Sciatic nerve (tissue), 2 donors: ENCODE measurements at places on chromosomes 11 and 22. TPM values are rescaled to one million over a fixed set of nuclear protein-coding genes. Genes with fewer than 3 reads are reported as not detected.
A peak's percentile ranks its signal among the peaks of the same experiment; 100 is the strongest.

The CNIH2 gene
- total RNA-seq = 1.3 TPM

The OR8J1 gene
- not detected for total RNA-seq

The ESAM gene
- total RNA-seq = 61.0 TPM

The SPON1 gene
- total RNA-seq = 3.2 TPM

DNA sequence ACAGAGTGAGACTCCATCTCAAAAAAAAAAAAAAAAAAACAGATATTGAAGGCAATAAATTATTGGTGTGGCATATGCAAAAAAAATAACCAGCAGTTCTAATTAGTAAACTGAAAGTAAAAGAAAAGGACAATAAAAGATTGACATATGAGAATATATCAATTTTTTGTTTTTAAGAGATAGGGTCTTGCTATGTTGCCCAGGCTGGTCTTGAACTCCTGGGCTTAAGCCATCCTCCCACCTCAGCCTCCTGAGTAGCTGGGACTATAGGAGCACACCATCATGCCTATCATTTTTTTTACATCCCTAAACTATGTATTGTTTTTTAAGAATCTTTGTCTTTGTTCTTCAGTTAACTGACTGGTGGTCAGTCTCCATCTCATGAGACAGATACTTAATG, 31.5 kb downstream of the PACSIN2 start:
- no peak for DNase-seq

GRCh38 chr11:36333897-36334296, 37.8 kb downstream of the PRR5L start:
- DNase-seq = no peak

DNA sequence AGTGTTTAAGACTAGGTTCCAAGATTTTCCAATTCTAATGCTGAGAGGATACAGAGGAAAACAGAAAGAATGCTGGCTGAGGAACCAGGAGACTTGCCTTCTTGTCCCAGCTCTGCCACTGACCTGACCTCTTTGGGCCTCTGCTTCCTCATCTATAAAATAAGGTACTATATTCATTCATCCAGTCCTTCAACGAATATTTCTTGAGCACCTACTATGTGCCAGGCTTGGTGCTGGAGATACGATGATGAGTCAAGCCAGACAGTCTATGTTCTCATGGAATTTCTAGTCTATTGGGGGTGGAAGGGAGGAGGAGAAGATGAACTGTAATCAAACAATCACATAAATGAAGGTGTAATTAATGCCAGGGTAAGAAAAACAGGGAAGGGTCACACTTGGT, 27.8 kb upstream of the UPB1 start:
- no peak for DNase-seq

DNA sequence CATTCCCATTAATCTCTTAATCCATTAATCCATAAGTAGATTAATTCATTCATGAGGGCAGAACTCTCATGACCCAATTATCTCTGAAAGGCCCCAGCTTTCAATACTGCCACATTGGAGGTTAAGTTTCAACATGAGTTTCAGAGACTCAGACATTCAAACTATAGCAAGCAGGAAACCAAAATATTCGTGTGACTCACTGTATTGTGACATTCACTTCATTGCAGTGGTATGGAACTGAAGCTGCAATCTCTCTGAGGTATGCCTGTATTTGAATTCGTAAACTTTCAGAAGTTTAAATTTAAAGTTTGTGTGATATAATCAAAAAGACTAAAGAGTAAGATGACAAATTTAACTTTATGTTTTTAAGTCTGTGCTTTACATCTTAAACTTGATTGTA, 2.9 kb upstream of the OR52J3 start:
- DNase-seq = no peak

DNA sequence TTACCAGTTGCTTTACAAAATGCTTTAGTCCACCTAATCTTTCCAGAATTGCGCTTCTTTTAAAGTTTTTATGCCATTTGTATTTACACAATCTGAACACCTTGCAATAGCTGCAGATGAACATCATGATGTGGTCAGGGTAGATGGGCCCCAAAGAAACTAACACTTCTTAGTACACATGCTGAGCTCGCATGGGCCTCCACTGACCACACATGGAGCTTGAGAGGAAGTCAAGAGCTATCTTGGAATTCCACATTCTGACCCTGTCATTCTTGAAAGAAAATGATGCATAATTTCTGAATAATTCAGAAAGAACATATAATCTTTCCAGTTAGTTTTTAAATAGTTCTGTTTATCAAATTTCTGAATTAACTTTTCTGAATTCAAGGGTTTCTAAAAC, 7.7 kb downstream of the LIPT2 start:
- DNase-seq = no peak

DNA sequence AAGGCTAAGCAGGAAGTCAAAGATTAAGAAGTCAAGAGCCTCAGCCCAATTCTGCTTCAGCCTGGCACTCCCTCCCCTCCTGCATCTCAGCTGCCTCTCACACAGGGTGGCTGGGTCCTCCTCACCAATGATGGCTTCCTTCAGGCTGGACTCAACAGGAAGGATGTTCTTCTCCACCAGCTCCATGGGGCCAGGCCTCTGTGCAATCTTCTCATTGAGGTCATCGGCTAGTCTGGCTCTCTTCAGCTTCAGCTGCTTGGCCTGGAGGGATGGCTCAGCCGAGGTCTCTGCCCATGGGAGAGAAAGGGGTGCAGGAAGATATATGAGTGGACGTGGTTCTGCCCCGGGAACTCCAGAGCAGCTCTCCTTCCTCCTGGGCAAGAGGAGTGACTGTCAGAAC, 59.1 kb downstream of the SGSM3 start:
- DNase-seq = no peak

DNA sequence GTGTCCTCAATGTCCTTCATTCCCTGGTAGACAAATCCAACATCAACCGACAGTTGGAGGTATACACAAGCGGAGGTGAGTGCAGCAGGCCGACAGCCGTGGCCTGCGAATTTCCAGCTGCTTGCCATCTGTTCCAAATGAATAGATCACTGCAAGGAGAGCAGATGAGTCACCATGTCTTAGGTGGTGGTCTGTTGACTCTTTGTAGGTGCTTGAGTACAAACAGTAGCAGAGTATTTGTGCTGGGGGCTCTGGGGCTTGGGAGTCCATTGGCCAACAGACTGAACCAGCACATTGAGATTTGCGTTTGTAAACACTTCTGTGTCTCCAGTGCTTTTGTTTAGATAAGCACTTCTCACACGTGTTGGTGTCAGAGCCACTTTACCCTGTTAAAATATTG, 21.1 kb downstream of the EIF3L start:
- DNase-seq = no peak

- DNase-seq = no peak
Measured at GRCh38 chr11:27263046-27263445, 100.0 kb downstream of the CCDC34 start.

GRCh38 chr11:63916837-63917691, at the start of gene RCOR2:
RCOR2 (minus strand) TSS chr11:63917164; CDS start chr11:63916456, 708 bp downstream.
- DNase-seq = peak; percentile 86

DNA sequence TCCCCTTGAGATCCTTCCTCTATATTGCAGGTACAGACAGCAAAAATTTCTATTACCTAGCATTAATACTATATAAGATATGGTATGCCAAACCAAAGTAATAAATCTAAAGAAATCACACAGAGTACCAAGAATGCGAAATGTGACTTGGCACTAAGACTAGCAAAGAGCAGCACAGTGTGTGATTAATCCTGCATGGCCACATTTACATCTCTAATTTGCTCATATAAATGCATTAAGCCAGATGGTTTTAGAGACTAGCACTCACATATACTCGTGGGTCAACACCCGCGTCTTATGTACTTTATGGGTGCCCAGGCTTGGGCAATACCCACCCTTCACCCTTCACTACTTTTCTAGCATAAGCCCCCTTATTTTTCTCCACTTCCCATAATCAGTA, 213.2 kb downstream of the TTC28 start:
- no peak for DNase-seq

DNA sequence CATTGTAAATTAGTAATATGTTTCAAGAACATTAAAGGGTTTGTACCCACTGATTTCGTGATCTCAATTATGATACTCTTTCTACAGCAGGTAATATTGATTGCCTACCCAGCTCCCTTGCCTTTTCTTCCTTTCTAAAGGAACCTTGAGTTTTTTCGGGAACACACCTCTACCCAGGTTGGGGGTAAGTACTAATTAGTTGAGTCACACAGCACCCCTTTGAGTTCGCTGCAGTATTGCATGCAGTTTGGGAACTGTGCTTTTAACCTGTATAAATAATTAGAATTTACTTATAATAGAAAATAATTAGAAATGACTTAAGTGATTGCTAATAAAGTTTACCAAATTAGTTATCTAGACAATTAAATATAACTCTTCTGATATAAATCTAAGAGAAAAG, 24.9 kb downstream of the ARHGAP42 start:
- DNase-seq = no peak

DNA sequence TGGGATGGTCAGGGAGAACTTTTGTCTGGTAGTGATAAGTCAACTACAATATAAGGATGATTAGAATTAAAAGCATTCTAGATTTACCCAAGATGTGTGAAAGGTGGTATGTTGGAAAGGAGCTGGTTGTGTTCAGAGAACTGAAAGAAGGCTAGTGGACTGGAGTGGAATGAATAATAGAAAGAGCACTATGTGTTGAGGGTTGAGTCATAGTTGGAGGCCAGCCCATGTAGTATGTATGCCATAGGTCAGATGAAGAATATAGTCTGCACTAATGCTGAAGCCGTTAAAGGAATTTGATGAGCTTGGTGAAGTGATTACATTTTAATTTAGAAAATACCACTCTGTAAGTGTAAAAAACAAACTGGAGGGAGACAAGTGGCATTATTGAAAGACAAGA, 514.1 kb downstream of the CNTN5 start:
- DNase-seq = no peak

- DNase-seq = no peak
Measured at GRCh38 chr11:116970485-116971292, 127.5 kb downstream of the SIK3 start.

DNA sequence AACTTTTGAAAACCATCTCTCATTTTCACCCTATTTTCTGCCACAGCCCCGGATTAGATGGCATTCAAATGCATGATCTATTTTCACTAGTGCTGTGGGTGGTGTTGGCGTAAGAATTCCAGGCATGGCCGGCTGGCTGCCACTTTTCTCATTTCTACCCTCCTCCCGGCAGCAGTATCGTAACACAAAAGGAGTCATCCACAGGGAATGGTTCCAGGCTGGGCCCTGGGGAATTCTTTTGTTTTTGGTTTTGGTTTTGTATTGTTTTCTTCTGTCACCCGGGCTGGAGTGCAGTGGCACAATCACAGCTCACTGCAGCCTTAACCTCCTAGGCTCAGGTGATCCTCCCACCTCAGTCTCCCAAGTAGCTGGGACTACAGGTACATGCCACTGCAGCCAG, 13.8 kb downstream of the JAML start:
- DNase-seq = no peak

- no peak for DNase-seq
Measured at GRCh38 chr11:46347637-46348311, 511 bp downstream of the DGKZ start.

GRCh38 chr11:17385492-17385891, 3.0 kb downstream of the KCNJ11 start:
- no peak for DNase-seq

GRCh38 chr22:32583921-32584335, 109.3 kb downstream of the FBXO7 start:
- no peak for DNase-seq

DNA sequence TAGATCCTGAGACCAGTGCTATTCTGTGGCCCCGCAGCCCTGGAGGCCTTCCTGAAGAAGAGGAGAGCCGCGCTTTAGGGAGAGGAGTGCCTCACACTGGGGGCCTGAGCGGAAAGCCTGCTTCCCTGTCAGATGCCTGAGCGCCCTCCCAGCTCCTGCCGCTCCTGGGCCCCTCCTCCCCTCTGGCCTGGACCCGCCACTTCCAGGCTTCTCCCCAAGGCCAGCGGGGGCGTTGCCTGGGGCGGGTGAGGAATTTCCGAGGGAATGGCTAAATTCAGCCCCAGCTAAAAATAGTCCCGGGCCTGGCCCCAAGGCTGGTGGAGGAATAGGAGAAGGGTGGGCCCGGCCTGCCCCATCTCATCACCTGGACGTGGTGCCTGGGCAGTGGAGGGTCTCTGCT, 15.4 kb downstream of the ARHGEF17 start:
- peak; percentile 87 for DNase-seq

- no peak for DNase-seq
Measured at GRCh38 chr11:102191832-102192231, 81.6 kb downstream of the YAP1 start.

GRCh38 chr11:120180551-120181232, 30.1 kb upstream of the OAF start:
- peak; percentile 57 for DNase-seq
